ENCODE measurements at places on chromosomes 2 and 18.

- no peak for DNase-seq
These were observed 117.4 kb upstream of the DLX2 start for GRCh38 chr2:172220121-172220520.

DNA sequence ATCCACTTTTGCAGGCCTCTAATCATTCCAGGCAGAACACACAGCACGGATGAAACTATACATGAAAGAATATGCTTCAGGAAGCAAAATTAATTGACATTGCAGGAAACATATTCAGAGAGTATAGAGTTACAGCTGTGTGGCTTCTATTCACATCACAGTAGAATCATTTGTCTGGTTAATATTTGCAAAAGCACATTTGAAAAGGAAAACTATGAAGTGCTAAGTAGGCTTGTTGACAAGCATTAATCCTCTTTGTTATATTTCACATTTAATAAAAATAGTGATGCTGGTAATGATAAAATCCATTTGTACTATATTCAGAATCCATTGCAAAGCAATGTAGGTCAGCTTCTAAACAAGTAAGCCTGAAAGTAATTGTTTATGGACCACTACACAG, 32.2 kb upstream of the PIK3C3 start:
- no peak for DNase-seq

DNA sequence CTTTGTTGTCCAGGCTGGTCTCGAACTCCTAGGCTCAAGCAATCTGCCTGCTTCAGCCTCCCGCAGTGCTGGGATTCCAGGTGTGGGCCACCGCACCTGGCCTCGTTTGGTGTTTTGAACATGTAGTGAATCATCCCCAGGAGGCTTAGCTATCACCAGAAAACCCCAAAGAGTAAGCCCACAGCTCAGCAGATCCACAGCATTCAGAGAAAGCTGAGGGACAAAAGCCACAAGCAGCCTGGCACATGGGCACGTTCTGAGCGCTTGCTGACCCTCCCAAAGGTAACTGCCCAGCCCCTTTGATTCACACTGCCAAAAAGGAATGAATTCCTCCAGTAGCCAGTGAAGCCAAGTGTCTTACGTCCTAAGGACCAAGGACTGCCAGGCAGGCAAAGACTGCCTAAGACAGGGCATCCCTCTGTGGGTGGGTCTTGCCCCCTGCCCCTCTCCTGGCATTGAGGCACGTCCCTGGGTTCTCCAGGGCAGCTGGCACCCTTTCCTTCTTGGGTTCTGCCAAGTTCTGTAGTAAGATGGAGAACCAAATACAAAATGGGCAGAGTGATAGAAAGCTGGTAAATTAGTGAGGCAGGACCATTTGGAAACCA, 31.7 kb downstream of the MBP start:
- no peak for DNase-seq

GRCh38 chr2:134594399-134594798, 124.4 kb downstream of the TMEM163 start:
- no peak for DNase-seq

- no peak for DNase-seq
These were observed 195.5 kb downstream of the CDCA7 start for GRCh38 chr2:173550143-173550542.

DNA sequence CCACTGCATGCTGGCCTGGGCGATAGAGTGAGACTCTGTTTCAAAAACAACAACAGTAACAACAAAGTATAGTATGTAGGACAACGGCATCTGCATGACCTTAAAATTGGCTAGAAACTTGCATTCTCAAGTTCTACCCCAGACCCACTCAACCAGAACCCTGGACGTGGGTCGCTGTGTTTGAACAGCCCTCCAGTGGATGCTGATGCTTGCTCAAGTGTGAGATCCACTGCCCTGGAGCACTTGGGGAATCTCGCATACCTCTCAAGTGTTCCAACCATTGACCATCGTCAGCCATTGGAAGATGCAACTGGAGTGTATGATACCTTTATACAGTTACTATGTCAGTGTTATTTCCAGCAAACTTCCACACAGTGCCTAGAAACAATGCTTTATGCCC, 435.9 kb downstream of the DCDC2C start:
- no peak for DNase-seq

DNA sequence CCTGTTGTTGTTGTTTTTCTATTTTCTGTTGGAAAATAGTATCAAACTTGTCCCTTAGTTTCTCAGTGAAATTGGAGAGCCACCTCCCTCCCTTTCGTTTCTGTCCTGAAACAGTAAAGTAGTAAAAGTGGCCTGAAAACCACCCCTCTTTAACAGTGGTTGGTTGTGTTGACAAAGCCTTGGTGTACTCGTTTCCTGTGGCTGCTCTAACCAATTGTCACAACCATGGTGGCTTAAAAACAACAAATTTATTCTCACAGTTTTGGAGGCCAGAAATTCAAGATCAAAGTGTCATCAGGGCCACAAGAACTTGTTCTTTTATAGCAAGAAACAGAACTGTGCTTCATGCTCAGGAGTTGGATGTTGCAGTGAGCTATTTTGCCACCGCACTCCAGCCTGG, 4.0 kb upstream of the DYSF start:
- no peak for DNase-seq

DNA sequence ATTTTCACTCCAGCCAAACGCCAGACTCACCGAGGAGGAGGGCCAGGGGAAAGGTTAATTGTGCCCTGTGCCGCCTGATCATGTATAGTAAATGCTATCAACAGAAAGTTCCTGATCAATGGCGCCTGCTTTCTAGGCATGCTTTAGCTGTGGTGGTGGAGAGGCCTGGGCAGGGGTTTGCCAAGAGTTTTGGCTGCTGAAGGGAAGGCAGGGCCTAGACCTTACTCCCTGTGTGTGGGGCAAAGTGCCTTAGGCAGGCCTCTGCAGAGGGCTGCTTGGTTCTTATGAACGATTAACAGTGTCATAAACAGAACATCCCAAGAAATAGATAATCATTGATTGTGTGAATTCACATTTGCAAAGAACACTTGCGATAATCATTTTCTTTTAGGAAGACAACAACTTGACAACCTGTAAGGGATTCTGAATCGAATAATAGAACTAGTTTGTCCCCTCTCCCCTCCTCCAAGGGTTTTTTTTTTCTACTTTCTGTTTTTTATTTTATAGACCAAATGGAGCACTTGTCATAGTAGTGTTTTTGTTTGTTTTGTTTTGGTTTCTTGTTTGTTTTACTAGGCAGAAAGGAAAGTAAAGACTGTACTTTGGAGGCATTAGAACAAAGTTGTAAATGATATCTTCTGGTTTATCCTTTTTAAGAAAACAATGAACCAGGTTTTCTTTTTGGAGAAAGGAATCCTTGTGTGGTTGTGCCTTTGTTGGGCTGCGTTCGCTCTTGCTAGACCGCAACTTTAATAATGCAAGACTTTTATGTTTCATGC, 6.5 kb downstream of the TSHZ1 start:
- DNase-seq = no peak

All from hematopoietic multipotent progenitor cell treated with erythropoietin and hydrocortisone succinate and interleukin-3 and kit ligand, for 8 days (in vitro differentiated cells).